ENCODE measurements at places on chromosomes 3 and 15. TPM values are rescaled to one million over a fixed set of nuclear protein-coding genes. Genes with fewer than 3 reads are reported as not detected.

DNA sequence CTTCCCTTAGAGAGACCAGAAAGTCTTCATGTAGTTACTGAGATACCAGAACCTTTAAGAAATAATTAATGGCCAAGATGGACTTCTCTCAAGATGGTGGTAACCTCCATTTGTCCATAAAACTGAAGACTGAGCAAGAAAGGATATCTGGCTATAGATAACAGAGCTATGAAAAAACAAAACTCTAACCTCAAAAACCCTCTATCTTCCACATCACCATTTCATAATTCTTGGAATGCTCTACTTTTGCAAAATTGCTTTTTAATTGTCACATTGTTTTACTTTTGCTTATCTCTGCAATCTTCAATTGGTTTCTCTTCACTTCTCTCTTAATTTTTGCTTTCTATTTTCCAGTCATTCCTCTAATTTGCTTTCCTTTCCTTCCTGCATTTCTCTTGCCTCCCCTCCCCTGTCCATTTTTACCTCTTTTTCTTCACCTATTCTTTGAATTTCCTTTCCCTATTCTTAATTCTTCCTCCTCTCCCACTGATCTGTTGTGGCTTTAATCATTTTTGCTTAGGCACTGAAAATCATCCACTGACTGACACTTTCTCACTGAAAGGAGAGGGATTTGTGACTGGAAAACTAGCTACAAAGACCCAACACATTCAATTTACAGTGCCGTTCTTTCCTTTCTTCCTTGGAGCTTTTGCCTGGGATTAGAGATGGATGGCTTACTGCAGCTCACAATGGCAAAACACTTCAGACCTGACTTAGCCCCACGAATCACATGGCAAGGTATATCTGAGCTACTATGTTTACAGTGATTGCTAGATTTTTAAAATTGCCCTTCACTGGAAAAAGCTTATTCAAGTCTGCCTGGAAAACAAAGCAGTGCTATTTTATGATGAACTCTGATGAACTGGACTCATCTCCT lies 242.8 kb downstream of the CHST2 start:
- DNase-seq, result no peak

GRCh38 chr3:188352196-188352927 lies 198.4 kb downstream of the LPP start:
- no peak for DNase-seq

COL6A6 gene
- total RNA-seq, result 1.9 TPM

FBXW12 gene
- 6.0 TPM for total RNA-seq

PLA2G4F gene
- total RNA-seq, result 3.1 TPM

All from umbilical cord (tissue), 2 donors.